ENCODE measurements at places on chromosomes 5 and 9.

DNA sequence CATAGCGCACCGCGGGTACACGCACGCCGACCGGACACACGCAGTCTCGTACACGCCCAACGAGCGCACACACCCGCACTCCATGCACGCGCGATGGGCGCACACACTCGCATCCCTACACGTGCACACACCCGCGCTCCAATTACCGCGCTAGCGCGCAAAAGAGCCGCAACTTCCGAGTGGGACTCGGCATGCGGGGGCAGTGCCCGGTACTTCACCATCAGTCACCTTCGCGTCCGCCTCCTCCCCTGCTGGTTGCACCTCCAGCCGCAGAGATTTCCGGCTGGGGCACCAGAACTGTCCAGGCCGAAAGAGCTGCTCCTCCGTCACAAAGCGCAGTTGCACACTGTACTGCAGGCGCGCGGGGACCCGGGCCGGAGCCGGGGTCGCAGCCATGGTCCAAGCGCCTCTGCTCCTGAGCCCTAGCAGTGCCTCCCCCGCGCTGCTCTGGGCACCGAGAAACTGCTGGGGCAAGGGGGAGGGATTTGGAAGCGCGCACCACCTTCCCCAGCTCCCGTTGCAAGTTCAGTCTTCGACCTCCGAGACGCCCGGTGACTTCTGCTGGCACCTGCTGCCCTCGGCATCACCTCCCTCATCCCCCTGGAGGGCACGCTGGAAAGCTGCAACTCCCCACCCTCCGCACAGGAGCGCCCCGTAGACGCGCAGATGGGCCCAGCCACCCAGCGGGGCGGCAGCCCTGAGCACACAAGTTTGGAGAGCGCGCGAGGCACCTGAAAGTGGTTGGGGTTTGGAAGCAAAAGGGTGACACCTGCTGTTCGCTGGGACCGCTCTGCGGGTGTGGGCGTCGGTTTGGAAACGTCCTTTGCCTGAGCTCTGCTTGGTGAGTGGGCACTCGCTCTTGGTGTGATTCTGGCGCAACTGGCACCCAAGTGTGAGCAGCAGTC, 337.4 kb upstream of the PUM3 start:
- peak; percentile 47 for DNase-seq

- DNase-seq, result no peak
Measured at GRCh38 chr9:31372799-31373587, 1011.5 kb upstream of the ACO1 start.

DNA sequence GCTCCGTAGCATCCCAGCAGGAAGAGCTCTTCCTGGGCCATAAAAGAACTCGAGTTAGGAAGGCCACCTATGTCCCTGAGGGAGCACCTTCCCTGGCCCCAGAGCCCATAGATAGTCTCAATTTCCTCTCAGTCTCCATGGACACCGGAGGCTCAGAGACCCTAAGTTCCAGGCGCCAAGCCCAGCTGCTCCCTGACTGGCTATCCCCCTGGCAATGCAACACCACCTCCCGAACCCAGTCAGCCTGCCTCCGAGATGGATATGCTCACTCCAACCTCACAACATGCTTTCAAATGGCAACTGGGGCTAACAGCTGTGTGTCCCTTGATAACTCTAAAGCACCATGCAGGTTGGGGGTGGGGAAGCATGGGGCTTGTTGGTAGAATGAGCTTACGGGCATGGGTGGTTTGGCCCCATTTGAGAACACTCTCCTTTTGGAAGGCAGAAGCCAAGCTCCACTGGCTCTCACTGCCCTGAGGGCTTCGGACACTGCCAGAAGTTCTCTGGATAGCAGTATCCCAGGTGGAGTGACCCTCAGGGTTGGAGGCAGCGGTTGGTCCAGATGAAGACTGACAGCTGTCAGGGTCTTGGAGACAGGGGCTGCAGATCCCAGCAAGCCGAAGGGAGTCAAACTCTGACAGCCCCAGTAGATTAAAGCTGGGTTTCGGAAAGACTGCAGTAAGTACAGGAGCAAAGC, 165.3 kb downstream of the PAX5 start:
- DNase-seq, result no peak

GRCh38 chr5:171299851-171300250, 9.2 kb upstream of the TLX3 start:
- no peak for DNase-seq

DNA sequence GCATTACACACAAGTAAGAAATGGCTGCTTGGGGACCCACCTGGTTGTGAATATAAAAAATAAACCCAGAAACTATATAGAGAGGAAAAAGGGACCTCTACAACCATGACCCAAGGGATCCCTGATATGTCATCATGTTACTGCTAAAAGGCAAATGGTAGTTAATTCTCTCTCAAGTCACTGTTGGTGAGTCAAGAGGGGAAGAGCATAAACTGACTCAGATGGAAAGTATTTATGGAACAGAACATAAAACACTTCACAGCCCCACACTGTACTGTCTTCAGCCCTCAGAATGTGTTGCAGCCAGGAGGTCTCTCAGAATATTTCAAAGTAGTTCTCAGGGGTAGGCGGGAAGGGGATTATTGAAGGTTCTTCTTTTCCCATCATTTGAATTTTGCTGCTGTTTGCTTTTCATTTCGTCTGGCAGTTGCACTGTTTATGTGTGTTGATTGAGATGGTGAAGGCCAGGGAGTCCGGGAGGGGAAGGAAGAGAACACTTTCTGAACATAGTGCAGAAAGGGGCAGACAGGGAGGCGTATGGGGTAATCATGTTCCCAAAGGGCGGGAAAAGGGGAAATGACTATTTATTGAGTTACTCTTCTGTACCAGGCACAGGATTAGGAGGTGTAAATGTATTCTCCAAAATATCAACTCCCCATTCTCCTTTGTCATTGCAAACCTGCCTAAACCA, 85.5 kb downstream of the TEK start:
- no peak for DNase-seq

DNA sequence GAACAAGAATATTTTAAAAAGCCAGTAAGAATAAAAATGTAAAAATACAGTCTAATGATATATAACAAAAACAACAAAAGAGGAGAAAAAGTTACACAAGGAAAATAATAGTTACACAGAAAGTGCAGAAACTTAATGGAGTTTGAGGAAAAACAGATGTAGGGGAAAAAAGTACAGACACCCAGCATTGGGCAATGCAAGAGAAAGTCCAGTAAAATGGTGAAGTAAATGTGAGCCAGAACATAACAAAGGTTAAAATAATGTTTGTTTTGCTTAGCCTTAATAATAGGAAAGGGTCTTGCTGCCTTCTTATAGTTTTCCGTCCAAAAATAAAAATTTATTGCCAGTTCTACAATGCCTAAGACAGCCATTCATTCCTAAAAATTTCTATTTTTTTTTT, 364.2 kb downstream of the NNT start:
- DNase-seq, result no peak

DNA sequence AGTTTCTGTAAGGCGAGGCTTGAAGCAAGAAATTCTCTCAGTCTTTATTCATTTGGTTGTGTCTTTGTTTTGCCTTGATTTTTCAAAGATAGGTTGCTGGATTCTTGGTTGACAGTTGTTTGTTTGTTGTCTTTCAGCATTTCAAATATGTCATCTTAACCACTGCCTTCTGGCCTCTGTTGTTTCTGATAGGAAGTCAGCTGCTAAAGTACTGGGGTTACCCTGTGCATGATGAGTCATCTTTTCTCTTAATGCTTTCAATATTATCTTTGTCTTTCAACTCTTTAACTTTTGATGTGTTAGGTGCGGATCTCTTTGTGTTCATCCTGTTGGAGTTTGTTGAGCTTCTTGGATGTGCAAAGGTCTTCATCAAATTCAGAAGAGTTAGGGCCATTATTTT, 1571.3 kb downstream of the MAT2B start:
- DNase-seq, result no peak

DNA sequence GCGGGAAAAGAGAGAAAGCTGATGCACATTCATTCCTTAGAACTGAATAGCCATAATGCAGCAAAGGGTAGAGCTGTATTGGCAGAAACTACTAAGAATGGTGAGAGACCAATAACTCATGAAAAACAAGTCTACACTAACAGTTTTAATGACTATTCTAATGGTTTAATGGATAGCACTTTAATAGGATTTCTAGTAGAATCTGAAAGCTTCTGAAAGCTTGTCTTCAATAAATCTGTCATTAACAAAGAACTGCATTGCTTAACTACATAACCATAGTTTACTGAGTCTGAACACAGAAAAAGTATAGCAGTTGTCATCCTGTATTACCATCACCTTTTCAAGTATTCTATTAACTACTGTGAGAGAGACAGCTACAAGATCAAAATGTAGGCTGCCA, 617.8 kb upstream of the DMAC1 start:
- DNase-seq, result no peak

GRCh38 chr5:73027361-73027760, 71.5 kb downstream of the FCHO2 start:
- peak; percentile 44 for DNase-seq

DNA sequence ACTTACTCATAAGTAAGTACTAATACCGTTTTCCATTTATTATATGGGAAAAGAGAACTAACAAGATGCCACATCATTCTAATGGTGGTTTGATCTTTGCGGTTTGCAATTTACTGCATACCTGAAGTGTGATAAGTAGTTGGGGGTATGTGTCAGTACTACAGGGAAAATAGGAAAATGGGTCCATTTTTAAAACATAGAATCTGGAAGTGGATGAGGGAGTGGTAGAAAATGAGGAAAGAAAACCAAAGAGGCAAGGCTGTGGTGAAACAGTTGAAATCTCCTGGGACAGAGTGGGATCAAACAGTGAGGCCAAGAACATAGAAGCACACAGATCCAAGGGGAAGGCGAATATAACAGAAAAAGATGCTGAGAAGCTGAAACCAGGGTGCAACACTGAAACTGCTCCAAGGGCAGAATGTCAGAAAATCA, 6.7 kb downstream of the ADAMTSL1 start:
- DNase-seq, result no peak

DNA sequence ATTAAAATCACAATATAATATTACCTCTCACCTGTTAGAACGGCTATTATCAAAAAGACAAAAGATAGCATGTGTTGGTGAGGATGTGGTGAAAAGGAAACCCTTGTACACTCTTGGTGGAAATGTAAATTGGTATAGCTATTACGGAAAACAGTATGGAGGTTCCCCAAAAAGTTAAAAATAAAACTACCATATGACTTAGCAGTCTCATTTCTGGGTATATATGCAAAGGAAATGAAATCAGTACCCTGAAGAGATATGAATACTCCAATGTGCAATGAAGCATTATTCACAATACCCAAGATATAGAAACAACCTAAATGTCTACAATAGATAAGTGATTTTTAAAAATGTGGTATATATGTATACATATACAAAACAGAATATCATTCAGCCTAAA, 199.9 kb downstream of the SNX18 start:
- no peak for DNase-seq

GRCh38 chr5:138872841-138873465, 2.2 kb downstream of the LRRTM2 start:
- DNase-seq, result no peak

DNA sequence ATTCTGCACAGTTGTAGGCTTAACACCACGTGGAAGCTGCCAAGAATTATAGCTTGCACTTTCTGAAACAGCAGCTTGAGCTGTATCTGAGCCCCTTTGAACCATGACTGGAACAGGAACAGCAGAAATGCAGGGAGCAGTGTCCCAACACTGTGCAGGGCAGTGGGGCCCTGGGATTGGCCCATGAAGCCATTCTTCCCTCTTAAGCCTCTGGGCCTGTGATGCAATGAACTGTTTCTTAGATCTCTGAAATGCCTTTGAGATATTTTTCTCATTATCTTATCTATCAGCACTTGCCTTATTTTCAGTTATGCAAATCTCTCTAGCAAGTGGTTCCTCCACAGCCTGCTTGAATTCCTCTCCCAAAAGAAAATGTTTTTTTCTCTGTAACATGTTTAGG, 87.0 kb upstream of the MTAP start:
- DNase-seq, result no peak

- no peak for DNase-seq
Measured at GRCh38 chr9:90393365-90394152, 249.1 kb downstream of the DIRAS2 start.

DNA sequence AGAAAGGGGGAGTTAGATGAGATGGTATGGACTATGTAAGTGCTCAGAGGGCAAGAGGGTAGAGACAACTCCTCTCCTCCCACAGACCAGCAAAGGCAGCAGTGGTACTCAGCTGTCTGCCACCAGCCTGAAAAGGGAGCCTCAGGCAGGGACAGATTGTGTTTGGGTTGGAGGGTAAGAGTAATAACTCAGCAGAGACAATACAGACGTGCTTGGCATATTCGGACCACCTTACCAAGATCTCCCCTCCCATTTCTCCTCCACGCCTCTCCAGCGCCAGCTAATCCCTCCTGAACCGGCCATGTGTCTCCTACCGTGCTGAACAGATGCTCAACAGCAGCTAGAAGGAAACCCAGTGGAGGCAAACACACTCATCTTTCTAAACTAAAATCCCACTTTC, 180.8 kb downstream of the ASTN2 start:
- no peak for DNase-seq

- no peak for DNase-seq
Measured at GRCh38 chr5:175850119-175850845, 21.1 kb upstream of the CPLX2 start.

GRCh38 chr9:99070681-99071080, 34.2 kb upstream of the TGFBR1 start:
- DNase-seq, result peak; percentile 72

- DNase-seq, result peak; percentile 43
Measured at GRCh38 chr9:41229408-41230401, 40.6 kb upstream of the ZNG1F start.

GRCh38 chr9:9913276-9913832, 699.4 kb downstream of the PTPRD start:
- no peak for DNase-seq

DNA sequence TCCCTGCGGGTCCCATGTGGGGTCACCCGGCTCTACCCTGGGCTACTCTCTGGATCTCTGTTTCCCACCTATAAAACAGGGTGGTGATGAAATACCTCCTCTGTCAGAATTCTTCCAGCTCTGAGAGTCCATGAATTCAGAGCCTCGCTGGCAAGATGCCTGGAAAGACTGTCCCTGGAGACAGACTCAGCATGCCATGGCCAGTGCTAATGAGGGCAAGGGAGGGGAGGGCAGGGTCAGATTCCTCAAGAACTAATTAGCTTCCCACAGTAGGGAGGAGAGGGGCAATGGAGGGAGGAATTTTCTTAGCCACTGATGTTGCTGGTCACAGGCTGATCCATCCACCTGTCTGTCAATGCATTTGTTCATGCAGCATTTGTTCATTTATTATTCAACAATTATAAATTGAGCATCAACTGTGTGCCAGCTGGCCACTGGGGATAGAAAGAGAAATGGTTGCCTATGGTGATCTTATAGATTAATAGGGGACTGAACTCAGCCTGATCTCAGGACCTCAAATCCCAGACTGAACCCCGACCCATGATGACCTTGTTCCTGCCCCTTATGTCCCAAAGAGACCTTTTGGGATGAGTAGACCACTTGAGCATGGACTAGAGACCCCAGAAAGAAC, 4.7 kb downstream of the SYNPO start:
- DNase-seq, result no peak

DNA sequence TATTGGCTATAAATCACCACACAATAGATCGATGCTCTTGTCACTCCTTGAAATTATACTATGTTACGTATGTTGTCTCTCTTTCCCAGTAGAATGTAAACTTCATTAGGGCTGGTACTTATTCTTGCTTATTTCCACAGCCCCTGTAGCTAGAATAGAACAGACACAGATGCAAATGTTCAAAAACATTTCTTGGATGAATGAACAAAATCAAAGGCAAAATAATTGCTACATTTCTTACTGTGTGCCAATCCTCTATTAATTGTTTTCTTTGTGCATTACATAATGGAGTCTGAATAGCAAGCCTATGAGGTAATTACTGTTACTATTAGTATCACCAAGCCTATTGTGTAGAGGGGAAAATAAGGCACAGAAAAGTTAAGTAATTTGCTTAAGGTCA, 725 bp upstream of the OR13C2 start:
- DNase-seq, result no peak

GRCh38 chr9:72954431-72955125, 1.7 kb upstream of the ALDH1A1 start:
- DNase-seq, result no peak

Measured in Karpas-422 (cell line).